Cerebellum (tissue), 4 donors: ENCODE measurements at places on chromosomes 13 and 19. TPM values are rescaled to one million over a fixed set of nuclear protein-coding genes. Genes with fewer than 3 reads are reported as not detected.

DNA sequence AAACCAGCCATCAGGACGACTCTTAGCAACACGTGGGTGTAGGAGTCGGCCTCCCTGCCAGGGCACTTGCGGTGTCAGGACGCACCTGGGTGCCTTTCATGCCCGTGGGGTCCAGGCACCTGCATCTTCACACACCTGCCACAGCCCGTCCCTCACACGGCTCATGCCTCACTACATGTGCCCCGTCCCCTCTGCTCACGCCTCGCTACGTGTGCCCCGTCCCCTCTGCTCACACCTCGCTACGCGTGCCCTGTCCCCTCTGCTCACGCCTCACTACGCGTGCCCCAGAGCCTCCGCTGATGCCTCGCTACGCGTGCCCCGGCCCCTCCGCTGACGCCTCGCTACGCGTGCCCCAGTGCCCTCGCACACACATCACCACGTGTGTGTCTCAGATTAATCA lies 58.0 kb upstream of the F7 start:
- no peak for DNase-seq

GRCh38 chr13:108426893-108427292 lies 157.4 kb downstream of the TNFSF13B start:
- DNase-seq = no peak

DNA sequence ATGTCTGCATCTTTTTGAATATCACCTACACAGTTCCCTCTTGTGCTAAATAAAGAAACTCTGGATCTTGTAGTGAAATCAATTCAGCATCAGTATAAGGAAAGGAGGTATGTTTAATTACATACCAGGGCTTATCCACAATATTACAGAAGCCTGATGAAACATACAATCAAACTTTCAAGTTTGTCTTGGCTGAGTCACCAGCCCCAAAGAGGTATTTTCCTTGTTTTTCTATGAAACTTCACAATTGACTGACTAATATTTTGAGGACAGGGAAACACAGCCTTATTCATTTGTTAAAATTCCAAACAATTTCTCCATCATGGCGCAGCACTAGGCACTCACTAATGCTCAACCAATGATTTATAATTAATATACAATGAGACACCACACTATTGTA lies 952.4 kb downstream of the PCDH17 start:
- DNase-seq = no peak

DNA sequence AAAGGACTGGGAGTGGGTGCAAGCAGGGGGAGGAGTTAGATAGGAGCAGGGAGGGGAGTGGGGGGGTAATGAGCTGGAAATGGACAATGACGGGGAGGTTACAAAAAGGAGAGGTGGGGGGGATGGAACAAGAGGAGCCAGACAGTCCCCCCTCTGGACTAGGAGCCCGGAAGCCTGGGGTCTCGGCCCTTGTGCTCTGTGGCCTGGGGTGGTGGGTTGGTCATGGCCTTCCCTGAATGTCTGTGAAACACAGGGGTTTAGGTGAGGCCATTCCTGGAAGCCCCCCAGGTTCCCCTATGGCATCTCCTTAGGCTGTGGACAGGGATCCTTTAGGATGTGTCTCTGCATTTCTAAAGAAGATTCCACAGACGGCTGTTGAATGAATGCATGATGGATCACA lies 12.1 kb downstream of the KCNC3 start:
- no peak for DNase-seq

Gene WDR87
- not detected for total RNA-seq

DNA sequence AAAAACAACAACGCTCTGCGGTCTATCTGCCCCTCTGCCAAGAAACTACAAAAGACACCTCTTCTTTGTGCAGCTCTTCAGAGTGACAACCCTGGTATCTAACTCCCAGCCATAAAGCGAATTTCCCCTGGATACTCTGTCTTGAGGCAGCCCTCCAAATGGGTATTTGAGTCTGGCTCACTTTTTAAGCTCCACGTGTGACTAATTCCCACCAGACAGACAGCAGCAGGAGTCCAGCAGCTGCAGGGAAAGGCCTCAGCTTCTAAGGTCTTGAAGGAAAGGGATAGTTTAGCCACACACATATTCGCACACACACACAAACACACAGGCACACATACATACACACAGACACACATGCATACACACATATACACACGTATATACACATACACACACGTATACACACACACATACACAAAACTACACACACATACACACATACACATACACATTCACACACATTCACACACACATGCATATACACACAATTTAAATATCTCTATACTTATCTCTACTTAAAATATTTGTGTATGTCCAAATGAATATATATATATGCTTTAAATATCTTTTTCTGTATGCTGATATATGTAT lies 188.8 kb downstream of the TSHZ3 start:
- DNase-seq = no peak

DNA sequence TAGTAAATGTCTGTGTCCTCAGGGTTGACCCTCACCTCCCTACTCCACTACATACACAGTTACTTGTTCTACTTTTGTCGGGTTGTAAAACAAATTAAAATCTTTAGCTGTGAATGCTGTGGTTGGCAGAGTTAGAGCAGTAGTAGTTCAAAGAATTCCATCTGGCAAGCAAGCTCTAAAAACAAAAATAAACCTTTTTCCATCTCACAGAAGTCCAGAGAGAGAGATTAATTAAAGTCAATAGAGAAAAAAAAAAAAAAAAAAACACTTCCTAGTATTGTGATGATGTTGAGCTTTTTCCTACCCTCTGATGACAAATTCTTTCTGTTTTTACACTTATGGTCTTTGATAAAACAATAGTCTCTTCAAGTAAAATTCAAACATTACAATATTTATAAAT lies 338.4 kb downstream of the PCDH17 start:
- no peak for DNase-seq

- no peak for DNase-seq
These were observed 25.2 kb downstream of the CRTC1 start for GRCh38 chr19:18708452-18709231.

Gene TRPC4
- total RNA-seq = 10.8 TPM

- no peak for DNase-seq
These were observed 51.2 kb upstream of the EEF1AKMT1 start for GRCh38 chr13:20824762-20825476.

DNA sequence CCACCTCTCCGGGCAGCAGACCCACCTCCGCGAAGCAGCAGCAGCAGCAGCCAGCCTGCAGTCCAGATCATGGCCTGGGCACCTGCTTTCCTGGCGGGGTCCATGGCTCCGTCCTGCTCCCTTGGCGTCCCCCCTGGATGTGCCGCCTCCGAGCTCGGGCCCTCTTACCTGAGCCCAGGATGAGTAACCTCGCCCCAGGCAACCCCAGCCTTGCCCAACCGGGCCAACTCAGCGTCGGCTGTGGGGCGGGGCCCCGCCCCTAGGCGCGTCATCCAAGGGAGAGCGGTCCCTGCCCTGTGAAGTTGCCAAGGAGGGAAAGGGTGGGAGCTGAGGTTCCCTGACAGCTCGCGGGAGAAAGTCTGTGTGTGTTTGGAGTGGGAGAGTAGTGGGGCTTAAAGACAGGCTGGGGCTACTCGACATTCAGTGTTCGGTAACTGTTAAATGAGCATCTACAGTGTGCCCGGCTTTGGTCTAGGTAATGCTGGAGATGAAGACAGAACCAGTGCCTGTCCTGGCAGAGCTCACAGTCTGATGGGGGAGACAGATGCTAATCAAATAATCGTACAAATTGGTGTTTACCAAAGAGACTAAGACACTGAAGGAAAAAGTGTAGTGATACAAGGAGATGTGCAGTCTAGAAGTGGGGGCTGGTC lies at the start of gene LYPD3:
TSS of gene LYPD3 (minus strand) at position 141 of the 653 bp plus-strand sequence. CDS start at position 104, 37 bp downstream.
- DNase-seq = no peak

DNA sequence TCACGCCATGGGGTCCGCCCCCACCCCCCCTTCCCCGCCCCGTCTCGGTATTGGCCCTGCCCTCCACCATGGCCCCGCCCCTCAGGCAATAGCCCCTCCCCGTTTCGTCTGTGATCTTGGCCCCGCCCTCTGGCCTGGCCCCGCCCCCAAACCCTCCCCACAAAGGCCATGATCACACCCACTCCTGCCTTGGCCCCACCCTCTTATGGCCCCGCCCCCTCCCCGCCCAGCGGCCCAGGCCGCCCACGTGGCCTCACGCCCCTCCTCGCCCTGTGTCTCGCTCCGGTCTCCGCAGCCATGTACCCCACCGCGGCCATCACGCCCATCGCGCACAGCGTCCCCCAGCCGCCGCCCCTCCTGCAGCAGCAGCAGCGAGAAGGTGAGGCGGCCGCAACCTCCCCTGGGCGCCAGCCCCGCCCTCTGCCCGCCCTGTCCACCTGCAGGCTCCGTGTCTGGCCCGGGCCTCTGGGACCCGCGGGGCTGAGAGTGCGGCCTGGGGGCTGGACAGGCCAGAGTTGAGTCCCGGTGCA lies 61.3 kb downstream of the CELF5 start:
- no peak for DNase-seq

- no peak for DNase-seq
These were observed 23.3 kb upstream of the SPART start for GRCh38 chr13:36369268-36370107.

DNA sequence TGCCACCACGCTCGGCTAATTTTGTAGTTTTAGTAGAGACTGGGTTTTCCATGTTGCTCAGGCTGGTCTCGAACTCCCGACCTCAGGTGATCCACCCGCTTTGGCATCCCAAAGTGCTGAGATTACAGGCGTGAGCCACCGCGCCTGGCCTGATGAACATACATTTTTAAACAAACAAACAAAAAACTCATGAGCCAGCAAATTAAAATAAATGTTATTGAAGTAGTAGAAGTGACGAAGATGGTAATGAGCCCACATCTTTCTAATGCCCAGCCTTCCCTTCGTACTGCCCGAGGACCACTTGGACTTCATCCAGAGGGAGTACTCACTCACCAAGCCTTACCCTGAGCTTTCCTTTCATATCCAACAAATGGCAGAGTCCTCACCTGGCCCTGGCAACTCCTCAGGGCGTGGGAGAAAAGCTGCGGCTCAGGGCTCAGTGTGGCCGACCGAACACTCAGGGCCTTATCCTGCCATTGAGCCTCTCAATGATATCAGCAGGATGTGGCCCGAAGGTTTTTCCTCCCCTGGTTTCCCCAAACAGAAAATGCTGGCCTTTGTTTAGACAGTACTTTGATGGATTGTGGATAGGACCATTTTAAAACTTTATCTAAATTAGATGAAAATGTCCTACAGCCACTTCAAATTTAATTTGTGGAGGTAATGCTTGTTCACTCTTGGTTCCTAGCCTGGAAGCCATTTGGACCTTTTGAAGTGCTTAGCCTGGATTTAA lies 22.8 kb upstream of the ABCC4 start:
- DNase-seq = no peak

Gene CNFN
- total RNA-seq = not detected

Gene NFILZ
- not detected for total RNA-seq

- DNase-seq = no peak
These were observed at the start of gene CYP2F1 for GRCh38 chr19:41114132-41114531. Gene CYP2F1 (plus strand): TSS chr19:41114432. CDS start chr19:41116189, 1,757 bp downstream.

- no peak for DNase-seq
These were observed 376.0 kb downstream of the GPC5 start for GRCh38 chr13:91774397-91774796.

DNA sequence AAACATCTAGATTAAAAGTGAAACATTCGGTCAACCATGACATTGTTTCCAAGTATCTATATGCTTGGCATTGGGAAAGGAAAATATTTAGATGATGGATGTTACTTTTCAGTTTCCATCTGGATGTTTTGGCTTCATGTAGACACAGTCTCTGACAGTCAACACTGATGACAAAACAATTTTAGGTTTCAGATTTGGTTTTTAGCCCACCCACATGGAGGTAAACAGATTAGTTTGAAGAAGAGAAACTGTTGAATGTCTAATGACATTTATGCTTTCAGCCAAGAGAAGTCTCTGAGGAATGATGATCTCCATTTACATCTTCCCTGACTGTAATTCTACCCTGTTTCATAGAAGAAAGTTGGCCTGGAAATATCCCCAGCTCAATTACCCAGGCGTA lies 379.1 kb downstream of the SLITRK6 start:
- no peak for DNase-seq

- DNase-seq = no peak
These were observed 42.6 kb downstream of the KL start for GRCh38 chr13:33058776-33059327.

DNA sequence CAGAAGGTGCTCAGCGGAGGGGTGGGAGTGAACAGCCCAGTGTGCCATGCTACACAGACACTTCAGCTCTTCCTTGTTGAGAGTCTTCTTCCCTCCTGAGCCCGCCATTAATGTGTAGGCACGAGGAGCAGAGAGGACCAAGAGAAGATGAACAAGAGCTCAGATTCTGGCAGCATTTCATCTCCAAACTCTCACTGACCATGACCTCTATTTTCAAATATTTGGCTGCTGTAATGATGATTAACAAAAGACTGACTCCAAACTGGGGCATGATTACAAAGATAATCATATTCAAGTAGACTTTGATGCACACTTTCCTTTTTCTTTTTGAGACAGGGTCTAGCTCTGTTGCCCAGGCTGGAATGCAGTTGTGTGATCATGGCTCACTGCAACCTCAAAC lies 236.5 kb downstream of the DCLK1 start:
- no peak for DNase-seq

GRCh38 chr19:48120505-48120904 lies 9.9 kb upstream of the PLA2G4C start:
- DNase-seq = no peak

Gene SEMA6B
- 21.4 TPM for total RNA-seq

DNA sequence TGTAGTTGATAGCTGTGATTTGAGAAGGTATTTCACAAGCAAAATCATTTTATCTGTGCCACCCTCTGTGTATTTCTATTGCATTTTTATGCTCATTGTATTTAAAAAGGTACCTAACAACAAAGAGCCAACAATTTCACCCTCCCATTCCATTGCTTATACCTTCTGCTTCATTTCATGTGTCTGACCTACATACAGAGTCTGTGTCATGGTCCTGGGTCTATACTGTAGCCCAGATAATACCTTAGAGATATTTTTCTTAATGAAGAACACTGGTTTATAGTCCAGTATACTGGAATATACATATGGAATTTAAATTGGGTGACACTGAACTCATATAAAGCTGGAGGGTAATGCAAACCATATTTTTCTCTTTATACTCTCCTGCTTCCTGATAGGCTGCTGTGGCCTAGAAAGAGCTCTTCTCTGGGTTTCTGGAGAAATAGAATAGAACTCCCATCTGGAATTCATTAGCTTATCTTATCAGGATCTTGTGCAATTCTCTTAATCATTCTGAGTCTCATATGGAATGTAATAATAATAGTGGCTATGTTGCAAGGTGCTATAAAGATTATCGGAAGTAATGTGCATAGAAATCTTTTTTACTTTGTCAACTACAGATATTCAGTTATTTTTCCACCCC lies 31.8 kb upstream of the SPART start:
- no peak for DNase-seq

- no peak for DNase-seq
These were observed 18.6 kb downstream of the PEPD start for GRCh38 chr19:33503030-33503429.

Gene CEACAM4
- not detected for total RNA-seq

- no peak for DNase-seq
These were observed 28.1 kb downstream of the BRD4 start for GRCh38 chr19:15304140-15304705.
